ENCODE measurements at places on chromosomes 5 and 9.

DNA sequence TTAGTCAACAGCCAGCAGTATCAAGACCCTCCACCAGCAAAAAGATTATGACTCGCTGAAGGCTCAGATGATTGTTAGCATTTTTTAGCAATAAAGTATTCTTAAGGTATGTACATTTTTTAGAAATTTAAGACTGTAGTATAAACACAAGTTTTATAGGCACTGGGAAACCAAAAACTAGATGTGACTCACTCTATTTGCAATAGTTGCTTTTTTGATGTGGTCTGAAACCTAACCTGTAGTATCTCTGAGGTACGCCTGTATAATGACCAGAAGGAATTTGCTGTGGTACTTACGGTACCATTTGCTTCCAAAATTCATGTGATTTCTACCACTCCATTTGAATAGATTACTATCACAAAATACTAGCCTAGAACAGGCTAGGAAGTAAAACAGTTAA is 60.8 kb downstream of the WDR41 start:
- no peak for DNase-seq

DNA sequence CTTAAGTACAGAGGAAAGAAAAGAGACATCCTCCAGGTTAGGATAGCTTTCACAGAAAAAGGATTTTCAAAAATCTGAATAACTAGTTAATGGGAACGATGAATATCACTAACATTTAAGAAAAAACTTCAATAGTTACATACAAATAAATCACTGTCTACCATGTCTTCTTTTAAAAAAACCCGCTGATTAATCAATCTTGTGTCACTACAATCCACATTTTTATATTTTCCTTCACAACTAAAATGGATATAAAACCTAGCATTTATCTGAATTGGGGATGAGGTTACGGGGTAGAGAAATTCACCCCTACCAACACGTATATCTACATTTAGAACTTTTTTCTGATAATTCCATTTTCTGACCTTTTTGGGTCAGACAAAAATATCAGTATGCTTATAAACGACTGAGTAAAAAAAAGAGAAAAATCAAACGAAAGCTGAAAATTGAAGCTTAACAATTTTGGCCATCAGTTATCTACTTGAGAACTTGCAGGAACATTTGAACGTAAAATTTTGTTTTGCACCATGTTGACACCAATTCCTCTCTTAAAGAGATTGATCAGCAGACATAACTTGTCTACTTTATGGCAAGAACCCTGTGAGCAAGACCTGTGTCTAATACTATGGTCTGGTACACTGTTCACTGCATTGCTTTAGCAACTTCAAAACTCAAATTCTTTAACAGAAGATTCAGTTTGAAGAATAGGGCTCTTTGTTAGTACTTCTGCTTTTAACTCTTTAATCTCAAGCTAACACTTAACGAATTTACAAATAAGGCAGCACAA is 4.8 kb downstream of the NR3C1 start:
- no peak for DNase-seq

DNA sequence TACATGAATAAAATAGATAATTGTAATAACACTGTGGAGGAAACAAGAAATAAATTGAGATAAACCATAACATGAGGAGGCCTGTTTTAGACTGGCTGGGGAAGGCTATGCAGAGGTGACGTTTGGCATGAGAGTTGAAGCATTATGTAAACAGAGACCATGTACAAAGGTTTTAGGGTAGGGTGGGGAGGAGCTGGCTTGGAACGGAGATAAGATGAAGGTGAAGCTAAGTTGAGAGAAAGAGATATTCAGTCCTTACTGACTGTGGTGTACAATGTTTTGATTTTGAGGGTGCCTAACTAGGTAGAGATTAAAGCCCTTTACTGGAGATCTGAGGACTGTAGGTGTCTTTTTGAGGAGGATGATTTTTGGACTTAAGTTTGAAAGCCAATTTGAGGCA is 17.8 kb downstream of the MAN2A1 start:
- no peak for DNase-seq

GRCh38 chr5:122145906-122146305 is 16.6 kb downstream of the ZNF474 start:
- no peak for DNase-seq

GRCh38 chr5:94815313-94816039 is 197.0 kb downstream of the SLF1 start:
- DNase-seq, result no peak

GRCh38 chr5:128572051-128572929 is 34.2 kb upstream of the FBN2 start:
- DNase-seq, result no peak

DNA sequence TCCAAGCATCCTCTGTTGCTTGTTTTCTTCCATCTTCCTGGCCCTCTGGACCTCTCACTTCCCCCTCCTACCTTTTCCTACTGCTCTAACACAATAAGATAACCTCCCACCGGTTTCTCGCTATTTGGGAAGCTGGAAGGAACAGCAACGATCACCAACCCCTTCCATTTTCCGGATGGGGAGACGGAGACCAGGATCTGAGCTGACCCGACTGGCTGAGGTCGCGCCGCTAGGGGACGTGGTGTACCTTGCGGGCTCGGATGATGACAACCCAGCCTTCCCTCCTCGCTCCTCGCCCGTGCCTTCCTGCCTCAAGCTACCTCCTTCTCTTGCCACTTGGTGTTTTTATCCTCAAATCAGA is 1.9 kb downstream of the LPAR1 start:
- no peak for DNase-seq

- DNase-seq, result no peak
Measured at GRCh38 chr5:74865804-74866595, at the start of gene FAM169A. TSS of gene FAM169A (minus strand) at chr5:74866387. CDS start at chr5:74841676, 24,711 bp downstream.

DNA sequence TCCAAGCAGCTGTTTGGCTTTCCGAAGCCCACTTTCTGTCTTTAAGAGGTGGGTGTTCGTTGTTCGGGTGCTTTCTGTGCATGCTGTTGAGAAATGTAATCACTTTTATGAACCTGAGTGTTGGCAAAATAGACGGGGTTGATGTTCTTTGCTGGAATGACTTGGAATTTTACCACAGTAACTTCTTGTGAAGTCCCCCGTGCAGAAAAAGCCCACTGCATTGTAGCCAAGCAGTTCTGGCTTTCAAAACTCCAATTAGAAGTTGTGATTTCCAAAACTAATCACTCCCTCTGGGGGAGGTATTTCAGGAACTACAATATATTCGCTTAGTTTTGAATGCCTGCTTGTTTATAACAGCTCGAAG is 111.1 kb downstream of the PAM start:
- no peak for DNase-seq

GRCh38 chr9:37801287-37801850 is 772 bp downstream of the DCAF10 start:
- DNase-seq, result no peak

DNA sequence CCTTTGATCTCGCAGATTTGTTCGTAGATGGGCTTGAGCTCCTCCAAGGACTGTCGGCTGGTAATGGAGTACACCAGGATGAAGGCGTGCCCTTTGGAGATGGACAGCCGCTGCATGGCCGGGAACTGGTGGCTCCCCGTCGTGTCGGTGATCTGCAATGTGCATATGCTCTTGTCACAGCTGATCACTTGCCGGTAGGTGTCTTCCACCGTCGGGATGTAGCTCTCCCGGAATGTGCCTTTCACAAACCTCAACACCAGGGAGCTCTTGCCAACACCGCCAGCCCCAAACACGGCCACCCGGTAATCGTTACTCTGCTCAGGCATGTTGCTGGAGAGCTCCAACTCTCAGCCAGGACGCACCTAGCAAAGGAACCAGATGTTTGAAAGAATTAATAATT is 29.1 kb downstream of the DIRAS2 start:
- no peak for DNase-seq

DNA sequence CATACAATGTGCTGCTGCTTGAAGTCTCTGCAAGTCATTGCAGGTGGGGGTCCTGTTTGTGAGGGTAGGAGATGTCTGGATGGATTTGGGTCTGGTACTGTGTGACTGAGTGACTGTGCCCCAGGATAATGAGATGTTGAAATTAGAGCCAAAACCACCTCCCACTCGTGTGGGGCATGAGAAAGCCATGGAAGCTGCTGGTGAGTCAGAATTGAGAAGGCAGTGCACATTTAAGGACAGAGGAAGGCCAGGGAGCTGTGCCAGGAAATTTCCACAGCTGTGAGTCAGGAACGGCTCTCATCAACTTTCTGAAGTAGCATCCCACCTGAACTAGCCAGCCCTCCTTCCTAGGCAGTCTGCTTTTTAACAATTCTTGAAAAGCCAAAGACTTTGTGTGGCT is 229.8 kb downstream of the DRD1 start:
- no peak for DNase-seq

GRCh38 chr9:125241863-125242739 is 958 bp upstream of the HSPA5 start:
- no peak for DNase-seq

DNA sequence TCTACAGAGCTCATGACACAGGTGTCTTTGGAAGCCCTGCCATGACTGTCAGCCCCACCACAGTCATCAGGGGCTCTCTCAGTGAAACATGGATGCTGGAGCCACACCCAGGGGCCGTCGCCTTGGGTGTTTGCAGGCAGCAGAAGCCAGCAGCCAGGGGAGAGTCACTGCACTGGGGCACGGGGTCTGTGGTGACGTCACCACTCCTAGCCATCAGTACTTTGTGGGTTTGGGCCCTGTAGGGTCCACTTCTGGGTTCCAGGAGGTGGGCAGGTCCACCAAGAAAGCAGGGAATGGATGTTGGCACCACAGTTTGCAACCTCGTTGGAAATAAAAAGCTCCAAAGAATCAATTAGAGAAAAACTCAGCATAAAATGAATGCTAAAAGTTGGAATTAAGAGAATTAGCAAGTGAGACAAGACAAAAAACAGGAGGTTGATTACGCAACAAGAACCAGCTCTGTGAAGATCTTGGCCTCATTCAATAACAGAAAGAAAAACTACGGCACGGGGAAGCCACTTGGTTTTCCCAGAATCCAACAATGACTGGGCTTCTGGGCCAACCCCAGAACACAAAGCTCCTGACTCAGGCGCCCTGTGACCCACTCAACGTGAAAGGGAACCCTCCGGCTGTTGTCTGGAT is 34.3 kb downstream of the MED10 start:
- no peak for DNase-seq

DNA sequence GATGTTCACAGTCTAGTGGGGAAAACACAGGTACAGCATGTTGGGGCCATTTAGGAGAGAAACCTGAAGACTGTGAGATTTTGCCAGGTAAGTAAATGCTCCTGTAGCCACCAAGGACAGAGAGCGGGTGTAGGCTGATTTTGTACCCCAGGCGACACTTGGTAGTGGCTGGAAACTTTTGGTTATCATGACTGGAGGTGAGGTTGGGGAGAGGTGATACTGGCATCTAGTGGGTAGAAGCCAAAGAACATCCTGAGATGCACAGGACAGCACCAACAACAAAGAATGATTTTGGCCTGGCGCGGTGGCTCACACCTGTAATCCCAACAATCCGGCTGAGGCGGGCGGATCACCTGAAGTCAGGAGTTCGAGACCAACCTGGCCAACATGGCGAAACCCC is 38.8 kb upstream of the PWWP2A start:
- DNase-seq, result no peak

DNA sequence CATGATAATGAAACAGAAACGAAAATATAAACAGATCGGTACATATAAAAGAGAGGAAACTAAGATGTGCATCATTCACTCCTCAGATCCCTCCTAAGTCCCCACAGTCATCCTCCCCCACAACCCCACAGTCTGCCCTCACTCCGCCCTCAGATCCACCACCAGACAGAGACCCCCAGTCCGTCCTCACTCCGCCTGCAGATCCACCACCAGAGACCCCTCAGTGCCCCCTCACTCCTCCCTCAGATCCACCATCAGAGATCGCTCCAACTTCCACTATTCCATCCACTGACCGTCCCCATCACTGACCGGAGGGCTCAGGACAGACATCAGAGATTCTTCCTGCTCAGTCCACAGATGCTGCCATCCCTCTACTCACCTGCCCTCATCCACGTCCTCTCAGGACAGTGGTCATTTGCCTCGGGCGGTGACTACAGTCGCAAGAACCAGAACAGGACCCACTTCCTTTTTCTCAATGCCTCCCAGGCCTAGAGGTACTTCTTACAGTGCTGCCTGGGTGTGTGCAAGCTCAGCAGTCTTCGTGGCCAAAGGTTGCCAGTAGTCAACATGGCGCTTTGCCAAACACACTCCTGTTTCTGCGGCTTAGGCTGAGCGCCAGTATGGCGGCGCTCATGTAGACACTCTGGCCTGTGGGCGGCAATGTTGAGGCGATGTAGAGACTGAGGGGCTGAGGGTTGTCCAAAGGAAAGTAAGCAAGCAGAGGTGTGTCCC is 8.3 kb upstream of the SPATA31C1 start:
- no peak for DNase-seq

- no peak for DNase-seq
Measured at GRCh38 chr5:173246135-173246495, 11.1 kb upstream of the NKX2-5 start.

DNA sequence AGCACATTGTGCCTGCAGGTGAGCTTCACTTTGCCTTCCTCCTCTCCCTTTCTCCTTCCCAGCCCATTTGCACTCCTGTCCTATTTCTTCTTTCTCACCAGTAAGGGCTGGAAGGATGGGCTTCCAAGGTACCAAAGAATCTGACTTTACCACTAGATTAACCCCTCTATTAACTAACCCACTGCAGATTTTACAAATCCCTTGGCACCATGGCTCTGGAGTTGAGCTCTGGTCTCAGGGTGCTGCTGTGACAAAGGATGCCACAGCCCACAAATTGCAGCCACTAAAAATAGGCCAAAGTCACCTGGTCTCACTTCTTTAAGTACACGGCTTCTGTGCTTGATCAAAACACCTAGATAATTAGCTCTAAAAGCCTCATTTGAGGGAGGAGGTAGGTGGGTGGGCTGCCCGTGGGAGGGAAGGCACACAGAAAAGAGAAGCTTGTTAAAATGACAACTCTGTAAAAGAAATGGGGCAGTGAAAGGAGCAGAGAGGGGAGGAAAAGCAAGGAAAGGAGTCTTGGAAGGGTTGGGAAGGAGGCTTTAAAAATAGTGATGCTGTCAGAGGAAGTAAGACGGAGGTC is 327.4 kb downstream of the DRD1 start:
- no peak for DNase-seq

Measured in esophagus squamous epithelium (tissue), 5 donors.